ENCODE measurements at places on chromosomes 11 and 22.

DNA sequence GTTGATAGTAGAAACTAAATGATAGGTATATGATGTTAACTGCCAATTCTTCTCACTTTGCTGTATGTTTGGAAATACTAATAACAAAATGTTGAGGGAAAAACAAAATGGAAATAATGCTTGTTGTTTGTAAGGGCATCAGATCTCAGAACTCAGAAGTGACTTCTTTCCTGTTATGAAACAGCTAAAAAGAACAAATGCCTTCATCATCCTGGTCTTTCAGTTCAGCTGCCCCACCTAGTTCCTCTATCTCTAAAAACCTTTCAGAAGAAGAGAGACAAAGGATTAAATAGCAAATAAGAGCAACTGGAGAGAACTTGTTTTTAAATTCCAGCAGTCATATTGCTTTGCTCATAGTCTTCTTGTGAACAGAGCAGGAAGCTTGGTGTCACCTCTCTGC is 345.3 kb upstream of the NCAM1 start:
- DNase-seq: no peak

DNA sequence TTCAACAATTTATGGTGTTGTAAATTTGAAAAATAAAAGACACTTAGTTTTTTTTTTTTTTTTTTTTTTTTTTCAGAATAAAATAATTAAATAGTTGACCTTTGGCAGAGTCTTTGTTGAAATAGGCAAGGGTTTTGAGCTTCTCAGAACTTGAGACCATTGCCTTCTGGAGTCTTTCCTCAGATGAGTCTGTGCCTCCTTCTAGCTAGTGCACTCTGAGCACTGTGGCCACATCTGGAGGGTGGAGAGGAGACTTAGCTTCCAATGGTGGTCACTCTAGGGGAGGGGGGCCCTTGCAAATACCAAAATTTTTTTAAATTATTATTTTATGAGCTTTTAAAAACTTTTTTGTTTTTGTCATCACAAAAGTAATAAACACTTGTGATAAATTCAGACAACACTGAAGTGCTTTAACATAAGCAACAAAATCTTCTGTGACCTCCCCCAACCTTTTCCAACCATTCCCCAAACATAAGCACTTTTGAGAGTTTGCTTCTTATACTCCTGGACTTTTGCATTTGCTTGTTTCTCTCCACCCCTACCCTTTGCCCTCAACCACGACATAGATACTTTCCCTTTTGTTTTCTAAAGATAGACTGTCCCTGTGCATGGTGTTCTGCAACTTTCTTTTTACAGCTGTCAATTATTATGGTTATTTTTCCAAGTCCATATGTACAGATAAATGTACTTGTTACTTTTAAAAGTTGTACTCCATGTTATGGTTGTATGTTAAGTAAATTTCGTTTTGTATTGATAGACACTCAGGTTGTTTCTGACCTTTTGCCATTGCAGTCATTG is 41.1 kb downstream of the BMAL1 start:
- DNase-seq: no peak

DNA sequence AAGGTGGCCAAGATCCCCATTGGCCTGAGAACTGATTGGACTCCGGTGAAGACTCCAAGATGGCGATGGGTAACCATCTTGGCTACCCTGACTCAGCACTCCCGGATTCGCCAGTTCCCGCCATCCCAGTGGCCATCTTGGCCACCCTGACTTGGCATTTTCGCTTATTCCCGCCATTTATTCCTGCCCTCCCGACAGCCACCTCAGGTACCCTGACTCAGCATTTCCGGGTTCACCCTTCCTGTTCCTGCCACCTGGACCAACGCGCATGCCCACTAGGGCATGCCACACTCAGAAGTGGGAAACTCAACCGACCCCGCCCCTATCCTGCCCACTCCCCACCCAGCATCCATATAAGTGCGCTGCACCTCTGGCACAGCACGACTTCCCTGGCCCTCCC is 7.8 kb downstream of the OR8K5 start:
- DNase-seq: no peak

DNA sequence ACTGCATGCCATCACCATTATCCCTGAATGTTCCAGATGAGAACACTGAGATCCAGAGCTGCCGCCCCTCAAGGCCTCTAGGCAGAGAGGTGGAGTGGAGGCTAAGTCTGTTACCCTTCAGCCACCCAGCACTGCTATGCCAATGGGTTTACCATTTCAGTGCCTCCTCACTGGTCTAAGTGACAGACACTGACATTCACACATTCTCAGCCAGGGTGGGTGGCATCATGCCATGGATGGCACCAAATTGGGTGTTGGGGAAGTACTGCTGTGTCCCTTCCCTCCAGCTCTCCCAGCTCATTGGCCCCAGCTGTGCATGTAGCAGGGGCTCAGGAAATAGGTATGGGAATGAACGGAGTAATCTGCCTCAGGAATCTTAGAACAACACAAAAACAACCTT is 96.8 kb upstream of the PLET1 start:
- no peak for DNase-seq

DNA sequence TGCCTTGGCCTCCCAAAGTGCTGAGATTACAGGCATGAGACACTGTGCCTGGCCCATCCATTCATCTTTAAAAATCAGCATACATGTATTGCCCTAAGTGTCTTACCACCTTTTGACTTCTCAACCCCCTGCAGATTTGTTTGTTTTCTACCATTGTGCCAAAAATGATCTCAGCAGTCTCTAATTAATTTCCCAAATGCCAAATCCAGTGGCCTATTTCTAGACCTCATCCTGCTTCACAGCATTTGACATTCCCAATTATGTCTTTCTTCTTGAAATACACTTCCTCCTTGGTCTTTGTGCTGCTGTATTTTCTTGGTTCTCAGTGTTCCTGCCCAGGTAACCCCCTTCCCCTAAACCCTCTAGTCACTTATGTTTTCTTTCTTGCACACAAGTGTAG is 46.0 kb upstream of the GRAMD1B start:
- DNase-seq: no peak

GRCh38 chr22:27874764-27875163 is 44.3 kb downstream of the PITPNB start:
- DNase-seq: no peak

DNA sequence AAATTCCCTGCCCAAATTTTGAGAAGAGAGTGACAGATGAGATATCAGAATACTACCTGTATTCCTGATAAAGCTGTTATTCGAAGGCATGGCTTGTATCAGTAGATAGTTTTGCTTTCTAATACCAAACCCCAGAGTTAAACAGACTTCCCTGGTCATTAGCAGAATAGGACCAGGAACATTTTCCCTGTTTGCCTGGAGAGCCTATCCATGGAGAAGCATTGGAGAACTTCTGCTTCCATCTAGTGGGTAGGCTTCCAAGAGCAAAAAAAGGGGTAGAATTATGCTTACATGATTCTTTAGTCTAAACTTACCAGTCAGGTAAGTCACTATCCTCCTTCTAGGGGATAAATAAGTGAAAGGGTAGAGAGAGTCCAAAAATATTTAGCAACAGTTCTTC is 14.2 kb downstream of the PDE3B start:
- no peak for DNase-seq
